ENCODE measurements at places on chromosomes 2 and 18. TPM values are rescaled to one million over a fixed set of nuclear protein-coding genes. Genes with fewer than 3 reads are reported as not detected.
A peak's percentile ranks its signal among the peaks of the same experiment; 100 is the strongest.

- DNase-seq = peak; percentile 37
Observed at GRCh38 chr18:519019-519879, 18.7 kb upstream of the COLEC12 start.

GRCh38 chr18:50331691-50332090 lies 43.2 kb upstream of the SKA1 start:
- no peak for DNase-seq

DNA sequence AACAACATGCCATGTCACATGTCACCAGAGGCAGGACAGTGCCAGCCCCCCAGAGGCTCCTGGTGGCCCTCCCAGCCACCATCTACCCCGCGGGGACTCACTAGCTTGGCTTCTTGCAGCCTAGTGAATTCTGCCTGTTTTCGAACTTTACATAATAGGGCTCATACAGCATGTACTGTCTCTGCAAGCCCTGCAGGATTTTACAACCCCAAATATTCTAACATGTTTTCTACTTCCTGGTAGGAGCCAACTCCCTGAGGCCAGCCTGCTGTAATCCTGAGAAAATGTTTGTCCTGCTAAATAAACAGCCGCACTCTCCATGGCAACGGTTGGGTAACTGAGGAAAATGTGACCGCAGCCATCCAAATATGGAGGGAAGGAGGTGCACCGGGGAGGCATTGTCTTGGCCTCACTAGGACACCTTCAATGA lies 2.7 kb downstream of the PER2 start:
- DNase-seq = peak; percentile 85

The HOXD9 gene
- polyA plus RNA-seq = 88.6 TPM

DNA sequence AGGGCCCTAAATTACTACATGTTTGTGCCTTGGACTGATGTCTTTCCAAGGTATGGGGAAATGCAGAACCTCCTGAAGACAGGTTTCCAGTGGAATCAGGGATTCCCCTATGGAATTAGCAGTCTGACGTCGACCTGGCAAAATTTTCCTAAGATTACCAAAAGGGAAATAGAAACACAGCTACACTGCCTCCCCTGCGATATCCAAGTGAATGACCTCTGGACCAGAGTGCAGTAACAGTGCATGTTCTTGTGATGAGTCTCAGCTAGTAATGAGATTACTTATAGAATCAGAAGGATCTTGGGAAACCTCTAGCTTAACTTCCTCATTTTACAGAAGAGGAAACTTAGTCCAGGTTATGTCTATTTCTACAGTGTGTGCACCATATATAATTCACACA lies 21.3 kb upstream of the CHST9 start:
- DNase-seq = no peak

- peak; percentile 3 for DNase-seq
Observed at GRCh38 chr2:73324126-73324725, 30.9 kb upstream of the EGR4 start.

DNA sequence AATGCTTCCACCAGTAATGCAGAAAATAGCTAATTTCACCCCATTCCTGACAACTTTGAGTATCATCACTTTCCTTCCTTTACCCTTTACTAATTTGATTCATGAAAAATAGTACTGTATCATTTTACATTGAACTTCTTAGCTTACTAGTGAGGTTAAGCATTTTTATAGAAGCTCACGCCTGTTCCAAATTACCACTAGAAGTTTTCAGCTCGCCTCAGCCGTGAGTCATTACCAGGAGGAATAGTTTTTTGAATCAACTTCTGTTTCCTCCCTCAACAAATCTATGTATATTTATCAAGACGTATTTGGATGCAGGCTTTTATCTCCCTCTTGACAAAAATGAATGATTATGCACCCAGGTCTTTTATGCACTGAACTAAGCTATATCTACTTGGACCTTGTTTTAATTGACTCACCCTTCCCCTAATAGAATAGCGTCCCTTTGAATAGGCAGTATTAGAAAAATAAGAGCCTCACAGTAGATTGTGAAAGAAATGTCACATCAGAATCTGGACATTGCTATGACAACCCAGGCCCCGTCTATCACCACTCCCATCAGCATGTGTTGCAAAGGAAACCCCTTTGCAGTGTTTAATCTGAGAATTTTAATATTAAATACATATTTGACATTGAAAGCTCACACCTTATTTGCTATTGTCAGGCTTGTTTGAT lies 207.4 kb upstream of the NRP2 start:
- DNase-seq = no peak

The CAPN14 gene
- 0.13 TPM for polyA plus RNA-seq

- DNase-seq = no peak
Observed at GRCh38 chr2:204776781-204777559, 231.7 kb downstream of the PARD3B start.

DNA sequence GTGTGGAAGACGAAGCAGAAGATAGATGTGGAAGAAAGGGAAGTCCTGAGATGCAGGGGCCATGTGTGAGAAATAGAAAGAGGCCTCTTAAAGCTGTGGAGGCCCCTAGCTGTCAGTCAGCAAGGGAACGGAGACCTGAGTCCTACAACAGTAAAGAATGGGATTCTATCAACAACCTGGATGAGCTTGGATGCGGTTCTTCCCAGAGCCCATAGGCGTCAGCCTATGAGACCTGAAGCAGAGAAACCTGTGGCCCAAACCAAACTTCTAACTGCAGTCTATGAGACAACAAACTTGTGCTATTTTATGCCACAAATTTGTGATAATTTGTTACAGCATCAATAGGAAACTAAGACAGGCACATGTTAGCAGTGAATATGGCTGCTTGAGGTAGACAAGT lies 583.7 kb downstream of the ADCYAP1 start:
- no peak for DNase-seq

The CYP27C1 gene
- 5.3 TPM for polyA plus RNA-seq

- DNase-seq = no peak
Observed at GRCh38 chr18:57802213-57803102, 657 bp downstream of the ATP8B1 start.

DNA sequence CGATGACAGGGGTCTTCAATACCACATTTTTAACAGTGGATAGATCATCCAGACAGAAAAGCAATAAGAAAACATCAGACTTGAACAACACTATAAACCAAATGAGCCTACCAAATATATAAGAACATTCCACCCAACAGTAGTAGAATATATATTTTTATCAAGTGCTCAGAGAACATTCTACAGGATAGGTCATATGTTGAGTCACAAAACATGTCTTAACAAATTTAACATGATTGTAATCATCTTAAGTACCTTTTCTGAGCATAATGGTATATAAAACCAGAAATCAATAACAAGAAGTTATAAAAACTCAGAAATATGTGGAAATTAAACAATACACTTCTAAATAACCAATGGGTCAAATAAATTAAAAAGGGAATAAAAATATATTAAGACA lies 194.0 kb upstream of the CYP26B1 start:
- no peak for DNase-seq

DNA sequence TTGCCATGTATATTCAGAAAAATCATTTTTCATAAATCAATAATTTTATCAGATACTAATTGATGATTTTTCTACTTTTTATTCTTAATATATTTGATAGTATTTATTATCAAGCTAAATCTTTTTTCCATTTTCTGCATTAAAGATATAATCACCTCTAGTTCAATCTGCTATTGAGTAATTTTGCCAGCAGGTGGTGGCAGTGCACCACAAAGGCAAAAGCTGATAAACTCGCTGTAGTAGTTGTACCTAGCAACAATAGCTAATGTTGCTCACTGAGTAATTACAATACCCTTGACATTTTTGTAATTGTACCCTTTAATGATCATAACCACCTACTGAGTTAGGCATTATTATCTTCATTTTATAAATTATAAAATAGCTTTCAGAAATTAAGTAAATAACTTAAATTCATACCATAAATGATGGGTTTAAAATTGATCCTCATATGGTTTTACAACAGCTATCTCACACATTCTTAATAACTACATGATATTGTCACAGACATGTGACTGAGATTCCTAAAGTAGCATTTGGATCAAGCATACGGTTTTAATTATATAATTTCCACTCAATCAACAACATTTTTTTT lies 52.0 kb upstream of the CALCRL start:
- DNase-seq = peak; percentile 43

The HOXD3 gene
- polyA plus RNA-seq = 26.0 TPM

- peak; percentile 62 for DNase-seq
Observed at GRCh38 chr2:232473467-232473890, 14.2 kb downstream of the ECEL1 start.

All from renal pelvis (tissue), 12 donors.